ENCODE measurements at places on chromosomes 3 and 15.

DNA sequence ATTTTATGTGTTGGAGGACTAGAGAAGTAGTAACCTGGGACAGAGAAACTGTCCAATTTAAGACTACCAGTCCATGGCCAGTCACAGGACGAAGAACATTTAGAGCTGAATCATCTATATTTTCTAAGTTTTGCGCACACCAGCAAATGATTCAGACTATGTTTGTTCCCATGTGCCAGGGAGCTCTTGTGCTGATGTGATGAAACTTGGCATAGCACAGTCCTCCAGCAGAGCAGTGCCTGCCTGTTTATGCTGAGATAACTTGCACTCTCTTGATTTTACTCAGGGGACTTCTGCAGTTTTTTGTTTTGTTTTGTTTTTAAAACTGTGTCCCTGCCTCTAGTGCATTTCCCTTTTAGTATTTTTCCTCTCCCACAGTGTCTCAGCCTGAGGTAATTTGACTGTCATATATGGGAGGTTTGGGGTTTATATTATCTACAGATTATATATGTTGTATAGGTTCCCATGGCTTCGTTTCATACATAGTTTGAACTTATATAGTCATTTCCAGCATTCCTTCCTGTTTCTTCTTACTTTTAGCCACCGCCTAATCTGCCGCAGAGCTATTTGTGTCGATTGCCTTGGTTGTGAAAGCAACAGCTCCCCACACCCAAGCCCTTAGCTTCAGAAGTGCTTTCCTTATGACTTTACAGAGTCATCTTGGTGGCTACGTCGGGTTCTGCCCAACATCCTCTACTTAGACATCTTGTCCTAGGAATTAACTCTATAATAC, 45.5 kb downstream of the PPM1L start:
- DNase-seq, result no peak

DNA sequence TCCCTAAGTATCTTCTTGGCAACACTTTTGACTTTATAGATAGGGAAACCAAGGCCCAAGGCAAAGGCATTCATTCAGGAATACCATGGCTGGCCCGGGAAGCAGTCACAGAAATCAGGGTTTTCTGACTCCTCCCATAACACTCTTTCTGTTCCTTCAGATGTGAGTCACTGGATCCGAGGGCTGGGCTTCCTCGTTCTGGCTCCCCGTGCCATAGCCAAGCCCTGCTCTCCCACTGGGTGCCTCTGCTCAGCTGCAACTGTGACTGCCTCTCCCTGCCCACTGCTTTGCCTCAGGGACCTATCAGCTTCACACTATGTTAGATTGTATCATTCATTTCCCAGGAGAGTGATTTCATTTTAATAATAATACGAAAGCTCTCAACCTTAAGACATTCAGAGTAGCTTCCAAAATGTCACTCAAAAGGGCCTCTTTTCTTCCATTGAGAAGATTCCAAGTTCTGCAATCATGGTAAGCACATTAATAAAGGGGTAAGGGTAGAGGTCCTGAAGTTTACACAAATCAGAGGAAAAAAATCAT, 50.2 kb downstream of the GABRB3 start:
- DNase-seq, result no peak

DNA sequence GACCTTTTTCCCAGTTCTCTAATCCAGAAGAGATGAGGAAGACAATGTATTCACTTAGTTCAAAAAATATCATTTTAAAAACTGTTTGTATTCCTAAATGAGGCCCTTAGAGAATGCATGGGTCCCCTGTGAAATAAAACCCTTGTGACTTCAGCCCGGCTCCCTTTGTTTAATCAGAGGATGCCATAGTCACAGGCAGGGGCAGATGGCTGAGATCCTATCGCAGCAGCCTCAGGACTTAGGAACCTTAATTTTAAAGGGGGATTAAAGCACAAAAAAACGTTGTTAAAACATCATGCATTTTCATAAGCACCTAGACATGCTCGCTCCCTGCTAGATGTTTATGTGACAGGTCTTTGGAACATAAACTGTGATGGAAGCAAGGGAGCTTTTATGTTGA, 176.6 kb downstream of the IL20RB start:
- DNase-seq, result no peak

GRCh38 chr3:158642005-158642404, 2.3 kb upstream of the GFM1 start:
- DNase-seq, result no peak

DNA sequence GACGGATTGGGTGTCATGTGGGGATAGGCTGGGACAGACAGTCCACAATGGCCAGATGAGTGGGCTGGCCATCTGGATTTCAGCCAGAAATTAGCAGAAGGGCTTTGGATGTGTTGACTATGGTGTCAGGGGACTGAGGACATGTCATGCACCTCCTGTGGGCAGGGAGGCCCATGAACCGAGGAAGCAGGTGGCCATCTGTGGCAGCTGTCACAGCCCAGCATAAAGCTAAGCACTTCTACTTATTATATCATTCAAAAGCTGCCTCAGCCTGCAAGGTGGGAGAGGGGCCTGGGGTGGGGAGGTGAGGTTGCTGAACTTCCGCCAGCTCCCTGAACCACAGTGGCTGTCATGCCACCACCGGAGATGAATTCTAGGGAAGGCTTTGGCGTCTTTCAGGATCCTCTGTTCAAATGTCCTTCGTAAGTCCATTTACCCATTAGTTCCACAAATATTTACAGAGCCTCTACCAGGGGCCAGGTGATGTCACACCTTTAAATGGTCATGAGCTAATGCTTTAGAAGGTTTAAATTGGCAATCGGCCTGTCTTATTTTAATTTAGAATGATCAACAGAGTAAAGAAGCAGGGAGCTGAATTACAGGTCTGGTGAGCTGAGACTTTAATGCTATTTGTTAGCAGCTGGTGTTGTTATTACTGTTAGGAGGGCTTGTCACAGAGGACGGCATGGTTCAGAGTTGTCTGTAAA, 23.6 kb upstream of the CAV3 start:
- no peak for DNase-seq

DNA sequence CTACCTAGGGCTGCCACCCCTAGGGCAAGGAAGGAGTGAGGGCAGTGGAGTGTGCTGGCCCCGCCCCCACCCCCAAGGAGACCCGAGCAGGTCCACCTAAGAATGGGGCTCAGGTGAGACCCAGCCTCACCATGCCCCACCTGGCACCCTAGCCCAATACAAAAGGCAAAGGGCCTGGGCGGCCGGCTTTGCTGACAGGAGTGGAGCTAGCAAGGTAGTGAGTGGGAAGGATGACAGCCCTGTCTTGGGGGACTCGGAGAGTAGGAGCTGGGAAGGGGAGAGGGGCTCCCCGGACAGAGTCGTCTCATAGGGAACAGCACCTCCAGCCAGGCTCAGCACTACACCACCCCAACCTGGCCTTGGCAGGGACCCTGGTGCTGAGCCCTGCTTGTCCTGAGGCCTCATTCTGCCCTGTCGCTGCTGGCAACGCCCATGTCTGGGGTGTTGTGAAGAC, 12.1 kb downstream of the C15orf39 start:
- no peak for DNase-seq

- no peak for DNase-seq
Measured at GRCh38 chr3:141285570-141285969, 53.9 kb downstream of the PXYLP1 start.

DNA sequence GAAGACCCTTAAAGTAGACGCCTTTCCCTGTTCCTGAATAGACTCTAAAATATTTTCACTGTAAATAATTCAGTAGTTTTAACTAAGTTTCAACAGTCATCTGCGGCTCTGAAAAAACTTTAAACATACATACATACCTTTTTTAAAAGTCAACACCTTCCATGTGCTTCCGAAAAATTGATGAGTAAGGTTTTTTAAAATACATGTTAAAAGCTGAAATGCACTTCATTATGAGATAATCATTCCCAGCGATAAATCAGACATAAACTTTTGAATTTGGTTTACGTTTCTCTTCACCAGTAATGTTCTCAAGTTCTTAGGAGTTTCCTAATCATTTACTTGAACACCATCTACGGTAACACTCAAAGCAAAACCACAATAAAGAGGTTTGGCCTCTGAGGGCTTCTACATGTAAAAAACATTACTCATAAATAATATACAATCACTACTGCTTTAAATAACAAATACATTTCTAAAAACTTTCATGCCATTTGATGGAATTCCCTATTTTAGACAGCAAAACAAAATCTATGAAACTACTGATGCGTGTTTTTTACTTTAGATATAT, 403.5 kb downstream of the SHQ1 start:
- no peak for DNase-seq

- DNase-seq, result no peak
Measured at GRCh38 chr3:118628704-118629341, 405.8 kb downstream of the IGSF11 start.
